CD4-positive, alpha-beta T cell (primary cell): ENCODE measurements at places on chromosomes 13 and 19.

- DNase-seq: peak; percentile 60
Observed at GRCh38 chr19:4534836-4535658, at the start of gene PLIN5. TSS of gene PLIN5 (minus strand) at chr19:4535224. CDS start at chr19:4534074, 1,150 bp downstream.

DNA sequence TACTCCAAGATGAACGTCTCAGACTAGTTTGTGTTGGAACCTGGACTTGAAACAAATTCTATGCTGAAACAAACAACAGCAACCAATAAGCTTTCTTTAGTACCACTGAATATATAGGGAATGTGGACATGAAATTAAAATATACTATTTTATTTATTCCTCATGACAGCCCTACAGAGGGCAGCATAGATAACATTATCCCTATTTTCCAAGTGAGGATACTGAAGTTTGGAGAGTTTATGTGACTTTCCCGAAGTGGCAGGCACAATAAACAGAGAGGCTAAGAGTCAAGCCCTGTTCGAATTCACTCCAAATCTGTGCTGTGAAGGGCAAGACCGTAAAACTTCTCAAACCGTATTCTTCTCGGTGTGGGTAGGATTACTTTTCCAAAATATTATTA, 509.9 kb upstream of the GPC6 start:
- DNase-seq: no peak

- DNase-seq: no peak
Observed at GRCh38 chr19:49879243-49879963, 1.9 kb downstream of the TBC1D17 start.

DNA sequence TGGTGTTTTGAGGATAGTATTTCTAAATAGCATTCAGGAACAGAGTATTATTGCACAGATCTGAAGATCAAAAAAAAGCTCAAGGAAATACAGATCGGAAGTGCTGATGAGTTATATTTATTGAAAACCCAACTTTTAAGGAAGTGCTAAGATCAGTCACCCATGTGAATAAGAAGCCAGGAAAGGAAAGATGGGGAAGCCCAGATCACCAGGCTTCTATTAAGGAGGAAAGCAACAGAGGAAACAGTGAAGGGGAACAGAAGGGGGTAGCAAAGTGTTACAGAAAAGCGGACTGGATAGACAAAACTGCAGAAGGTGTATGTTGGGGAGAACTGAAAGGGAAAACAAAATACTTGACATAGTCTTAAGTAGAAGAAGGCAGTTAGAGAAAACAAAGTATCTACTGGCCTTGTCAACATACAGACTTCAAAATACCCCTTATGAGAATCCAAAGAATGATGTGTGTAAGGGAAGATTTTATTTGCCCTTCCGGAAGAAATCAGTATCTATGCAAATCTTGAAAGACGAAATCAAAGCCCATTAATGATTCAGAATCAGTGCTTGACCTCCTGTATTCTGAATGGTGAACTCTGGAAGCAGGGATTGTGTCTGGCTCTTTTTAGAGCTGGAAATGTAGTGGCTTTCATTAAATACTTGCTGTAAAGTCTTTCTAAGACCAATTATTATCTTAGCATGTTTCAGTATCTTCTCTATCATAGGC, 12.1 kb downstream of the UFM1 start:
- no peak for DNase-seq

DNA sequence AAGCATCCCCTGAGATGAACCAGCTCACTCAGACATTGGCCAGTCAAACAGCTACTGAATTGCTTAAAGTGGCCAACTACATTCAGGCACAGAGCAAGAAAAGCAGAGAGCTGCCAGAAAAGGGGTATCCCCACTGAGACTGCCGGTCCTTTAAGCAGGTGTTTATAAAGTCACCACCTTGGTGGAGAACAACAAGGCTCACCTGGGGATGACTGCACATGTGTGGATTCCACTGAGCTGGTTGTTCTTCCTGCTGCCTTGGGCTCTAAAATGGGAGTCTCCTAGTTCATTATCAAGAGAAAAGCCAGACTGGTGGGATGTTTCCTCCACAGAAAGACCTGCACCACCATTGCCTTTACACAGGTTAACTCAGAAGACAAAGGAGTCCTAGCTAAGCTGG, 51.8 kb upstream of the IPO5 start:
- no peak for DNase-seq
